GM06990 (cell line): ENCODE measurements at places on chromosomes 4 and X.
A peak's percentile ranks its signal among the peaks of the same experiment; 100 is the strongest.

GRCh38 chrX:71171110-71171801 lies 26.6 kb downstream of the NLGN3 start:
- no peak for DNase-seq

- DNase-seq = no peak
These were observed 65.1 kb upstream of the CCDC160 start for GRCh38 chrX:134171661-134172587.

DNA sequence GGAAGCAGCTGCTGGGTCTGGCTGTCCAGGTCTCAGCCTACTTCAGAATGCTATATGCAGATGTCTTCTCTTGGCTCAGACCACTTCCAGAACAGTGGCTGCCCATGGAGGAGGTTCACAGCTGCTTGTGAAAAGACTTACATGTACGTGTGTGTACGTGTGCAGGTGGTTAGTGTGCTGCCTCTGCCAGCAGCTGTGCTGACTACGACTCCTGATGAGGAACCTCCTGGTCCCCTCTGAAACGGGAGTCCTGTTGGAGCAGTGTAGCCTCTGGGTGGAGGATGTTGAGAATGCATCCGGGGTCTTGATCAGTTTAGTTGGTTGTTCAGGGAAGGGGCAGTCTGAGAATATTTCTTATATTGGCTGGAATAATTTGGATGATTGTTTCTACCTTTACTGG lies 155.9 kb upstream of the WDR1 start:
- DNase-seq = no peak

DNA sequence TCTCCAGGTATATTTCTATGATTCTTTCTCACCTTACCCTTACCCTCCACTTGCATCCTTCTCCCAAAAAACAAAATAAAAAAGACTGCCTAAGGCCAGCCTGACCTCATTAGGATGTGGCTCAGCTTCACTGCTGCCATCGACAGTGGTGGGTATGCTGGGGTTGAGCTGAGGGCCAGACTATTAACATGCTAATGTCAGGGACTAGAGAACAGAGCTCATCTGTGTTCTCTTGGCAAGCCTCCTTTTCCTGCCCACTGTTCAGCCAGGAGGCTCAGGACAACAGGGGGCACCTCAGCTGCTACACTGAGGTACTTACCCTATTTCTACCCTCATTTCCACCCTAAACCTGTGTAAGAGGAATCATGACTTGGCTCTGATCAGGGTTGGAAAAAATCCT lies 59.3 kb downstream of the MSN start:
- no peak for DNase-seq

GRCh38 chrX:130179579-130180215 lies 7.9 kb downstream of the RAB33A start:
- no peak for DNase-seq

DNA sequence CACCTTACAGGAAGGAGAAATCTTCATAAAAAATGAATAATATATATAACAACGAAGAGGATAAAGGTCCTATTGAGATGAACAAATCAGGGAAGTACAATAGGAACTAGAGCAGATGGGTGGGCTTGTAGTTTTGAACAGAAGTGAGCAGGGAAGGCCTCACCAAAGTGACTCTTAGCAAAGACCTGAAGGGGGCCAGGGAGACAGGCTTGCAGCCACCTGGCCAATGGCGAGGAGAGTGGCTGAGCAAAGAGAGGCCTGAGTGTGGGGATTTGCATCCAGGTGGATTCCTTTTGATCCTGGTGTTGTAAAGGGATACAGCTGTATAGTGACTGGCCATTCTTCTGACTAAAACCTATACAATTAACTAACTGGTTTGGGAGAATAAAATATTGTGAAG lies 354.1 kb downstream of the CAMK2D start:
- no peak for DNase-seq

GRCh38 chrX:119488749-119489148 lies 20.5 kb downstream of the SLC25A5 start:
- DNase-seq = no peak

- no peak for DNase-seq
These were observed 218.2 kb downstream of the DHRSX start for GRCh38 chrX:2282490-2283090.

- DNase-seq = no peak
These were observed 443.9 kb upstream of the INTU start for GRCh38 chr4:127188847-127189246.

GRCh38 chr4:185773419-185773818 lies 38.6 kb downstream of the SORBS2 start:
- DNase-seq = no peak

DNA sequence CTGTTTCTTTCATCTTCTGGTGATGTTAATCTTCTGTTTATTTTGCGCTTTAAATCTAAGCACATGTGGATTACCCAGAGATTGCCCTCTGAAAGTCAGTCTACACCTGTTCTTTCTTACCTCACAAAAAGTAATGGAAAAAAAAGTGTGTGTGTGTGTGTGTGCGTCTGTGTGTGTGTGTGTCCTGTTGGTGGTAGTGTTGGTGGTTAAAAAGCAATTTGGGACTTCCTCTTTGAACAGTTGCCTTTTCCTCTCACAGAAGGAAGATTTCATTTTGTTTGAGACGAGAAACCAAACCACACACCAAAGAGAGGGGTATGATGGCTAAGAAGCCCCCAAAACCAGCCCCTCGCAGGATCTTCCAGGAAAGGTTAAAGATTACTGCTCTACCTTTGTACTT lies at the start of gene STAP1:
STAP1 (plus strand) TSS at position 235 of the 400 bp plus-strand sequence; CDS start at position 318, 83 bp downstream.
- DNase-seq = peak; percentile 59

DNA sequence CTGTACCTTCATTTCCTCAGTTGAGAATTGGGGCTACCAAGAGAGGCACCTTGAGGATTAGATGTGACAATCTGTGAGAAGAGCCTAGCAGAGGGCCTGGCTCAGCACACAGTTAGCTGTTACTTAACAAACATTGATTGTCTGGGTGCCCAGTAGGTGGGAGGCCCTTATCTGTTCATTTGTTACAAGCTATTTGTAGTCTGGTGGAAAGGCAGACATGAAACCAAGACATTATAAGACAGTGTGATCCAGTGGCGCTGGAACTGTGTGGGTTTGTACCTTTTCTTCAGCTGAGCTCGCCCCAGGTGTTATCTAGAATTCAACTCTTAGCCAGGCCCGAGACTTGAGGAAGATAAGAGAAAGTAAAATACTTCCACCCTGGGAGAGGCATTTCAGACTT lies 16.9 kb downstream of the AKAP4 start:
- no peak for DNase-seq

DNA sequence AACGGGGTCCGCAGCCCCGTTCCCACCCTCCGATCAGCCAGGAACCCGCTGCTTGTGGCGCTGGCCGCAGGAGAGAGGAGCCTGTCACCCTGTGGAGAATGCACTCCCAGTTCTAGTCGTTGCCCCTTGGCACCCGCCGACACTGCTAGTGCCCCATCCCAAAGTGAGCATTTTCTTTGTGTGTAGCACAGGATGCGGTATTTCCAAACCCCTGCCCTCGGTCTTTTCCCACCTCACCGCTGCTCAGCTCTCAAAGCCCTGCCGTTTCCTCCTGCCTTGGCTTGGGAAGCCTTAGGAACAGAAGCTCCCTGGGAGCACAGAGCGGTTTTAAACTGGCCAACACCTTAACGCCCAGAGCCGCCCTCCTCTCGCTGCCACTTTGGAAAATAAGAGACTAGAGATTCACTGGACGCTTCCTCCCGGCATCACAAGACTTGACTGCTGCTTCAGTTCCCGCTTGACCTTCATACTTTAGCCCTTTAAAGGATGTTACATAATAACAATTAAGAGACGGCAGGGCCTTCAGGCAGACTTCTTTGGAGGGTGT lies 772 bp downstream of the CYP4V2 start:
- DNase-seq = no peak

GRCh38 chrX:125405339-125405738 lies 85.7 kb downstream of the TEX13C start:
- DNase-seq = no peak

DNA sequence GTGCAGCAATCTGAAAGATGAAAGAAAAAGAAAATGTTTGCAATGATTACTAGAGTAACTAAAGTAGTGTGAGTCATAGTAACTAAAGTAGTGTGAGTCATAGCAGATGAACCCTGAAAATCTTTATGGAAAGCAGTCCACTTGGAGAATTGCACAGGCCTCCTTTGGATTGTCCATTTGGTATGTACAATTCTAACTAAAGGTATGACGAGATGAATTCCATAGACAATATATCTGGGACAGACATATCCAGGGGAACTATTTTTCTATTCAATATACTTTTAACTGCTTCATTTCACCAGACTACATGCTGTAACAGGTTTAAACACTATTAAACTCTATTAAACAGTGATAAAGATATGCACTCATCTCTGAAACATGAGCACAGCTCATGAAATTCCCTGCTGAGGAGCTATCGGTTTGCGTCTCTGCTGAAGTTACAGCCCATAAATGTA lies 798.7 kb downstream of the PCDH7 start:
- no peak for DNase-seq

GRCh38 chr4:171759274-171759673 lies 53.9 kb upstream of the GALNTL6 start:
- DNase-seq = no peak

- no peak for DNase-seq
These were observed 67.4 kb downstream of the ZAR1 start for GRCh38 chr4:48557478-48557877.

GRCh38 chr4:86006057-86006456 lies 353.8 kb downstream of the MAPK10 start:
- no peak for DNase-seq

DNA sequence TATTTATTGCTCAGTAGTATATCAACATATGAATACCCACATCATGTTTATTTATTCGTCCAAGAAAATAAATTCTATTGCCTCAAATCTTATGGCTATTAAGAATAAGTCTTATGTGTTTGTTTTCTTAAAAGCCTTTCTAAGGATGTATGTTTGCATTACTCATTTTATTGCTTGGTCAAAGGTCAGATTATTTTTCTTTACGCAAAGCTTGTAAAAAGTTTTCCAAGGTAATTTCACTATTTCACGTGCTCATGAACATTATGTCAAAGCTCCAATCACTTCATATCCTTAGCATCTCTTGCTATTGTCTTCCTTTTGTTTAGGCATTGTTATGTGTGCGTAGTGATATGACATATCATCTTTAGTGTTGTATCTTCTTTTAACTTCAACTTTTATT lies 258.5 kb upstream of the FSTL5 start:
- no peak for DNase-seq

GRCh38 chr4:48912349-48912748 lies 5.8 kb upstream of the OCIAD2 start:
- no peak for DNase-seq

- no peak for DNase-seq
These were observed 39.5 kb downstream of the PCYT1B start for GRCh38 chrX:24607616-24608015.

DNA sequence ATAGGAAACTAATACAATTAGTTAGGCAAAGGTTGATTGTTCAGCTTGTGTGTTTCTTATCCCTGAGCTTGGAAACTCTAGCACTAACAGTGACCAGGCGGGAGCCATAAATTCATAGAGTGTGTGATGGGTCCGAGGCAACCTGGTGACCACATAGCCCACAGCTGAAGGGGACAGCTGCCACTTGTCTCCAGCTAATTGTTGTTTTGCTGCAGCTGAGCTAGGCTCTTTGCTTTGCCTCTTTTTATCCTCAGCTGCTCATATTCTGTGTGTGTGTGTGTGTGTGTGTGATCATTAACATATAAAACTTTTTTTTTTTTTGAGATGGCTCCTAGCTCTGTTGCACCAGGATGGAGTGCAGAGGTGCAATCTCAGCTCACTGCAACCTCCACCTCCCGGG lies 53.2 kb downstream of the DOCK11 start:
- DNase-seq = no peak
